ENCODE measurements at places on chromosomes 2 and 18.

DNA sequence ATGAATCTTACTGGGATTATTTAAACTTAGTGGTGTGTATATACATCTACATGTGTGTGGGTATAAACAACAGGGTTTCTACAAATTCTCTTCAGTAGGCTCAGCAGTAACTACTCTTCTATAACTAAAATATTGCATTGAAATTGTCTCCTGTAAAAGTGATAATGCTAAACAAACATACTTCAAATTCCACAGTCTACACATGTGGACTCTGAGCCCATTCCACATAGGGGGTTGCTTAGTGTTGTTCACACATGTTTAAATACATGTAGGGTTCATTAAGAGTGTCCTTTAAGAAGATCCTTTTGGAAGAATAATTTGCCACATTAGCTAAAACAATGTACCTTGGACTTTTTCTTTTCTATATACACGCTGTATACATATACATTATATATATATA is 152.8 kb upstream of the VRK2 start:
- no peak for DNase-seq

- DNase-seq: no peak
These were observed 146.3 kb upstream of the LMAN1 start for GRCh38 chr18:59505356-59505755.

DNA sequence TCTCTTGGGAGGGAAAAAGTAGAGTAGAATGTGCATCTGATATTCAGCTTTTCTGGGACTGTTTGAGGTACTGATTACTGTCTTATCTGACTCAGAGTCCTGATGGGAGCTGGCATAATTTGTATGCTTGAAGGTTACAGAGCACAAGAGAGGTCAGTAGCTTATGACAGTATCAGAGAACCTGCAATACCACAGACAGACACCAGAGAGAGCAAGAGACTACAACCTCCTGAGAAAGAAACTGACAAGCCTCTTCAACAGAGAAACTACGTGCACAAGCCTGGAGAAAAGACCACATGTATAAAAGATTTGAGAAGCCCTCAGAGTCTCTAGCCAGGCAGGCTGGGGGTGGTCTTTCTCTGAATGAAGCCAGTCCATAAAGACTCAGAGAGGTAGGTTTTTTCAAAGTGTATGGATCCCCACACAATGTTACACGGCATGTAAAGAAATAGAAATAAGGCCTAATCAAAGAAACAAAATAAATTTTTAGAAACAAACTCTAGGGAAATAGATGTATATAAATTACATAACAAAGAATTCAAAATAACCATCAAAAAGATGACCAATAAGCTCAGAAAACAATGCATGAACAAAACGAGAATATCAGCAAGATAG is 568.3 kb downstream of the LRRTM4 start:
- DNase-seq: no peak

- DNase-seq: no peak
These were observed 72.2 kb downstream of the CRIM1 start for GRCh38 chr2:36427790-36428243.

GRCh38 chr2:232568161-232568560 is 17.7 kb downstream of the EIF4E2 start:
- no peak for DNase-seq

DNA sequence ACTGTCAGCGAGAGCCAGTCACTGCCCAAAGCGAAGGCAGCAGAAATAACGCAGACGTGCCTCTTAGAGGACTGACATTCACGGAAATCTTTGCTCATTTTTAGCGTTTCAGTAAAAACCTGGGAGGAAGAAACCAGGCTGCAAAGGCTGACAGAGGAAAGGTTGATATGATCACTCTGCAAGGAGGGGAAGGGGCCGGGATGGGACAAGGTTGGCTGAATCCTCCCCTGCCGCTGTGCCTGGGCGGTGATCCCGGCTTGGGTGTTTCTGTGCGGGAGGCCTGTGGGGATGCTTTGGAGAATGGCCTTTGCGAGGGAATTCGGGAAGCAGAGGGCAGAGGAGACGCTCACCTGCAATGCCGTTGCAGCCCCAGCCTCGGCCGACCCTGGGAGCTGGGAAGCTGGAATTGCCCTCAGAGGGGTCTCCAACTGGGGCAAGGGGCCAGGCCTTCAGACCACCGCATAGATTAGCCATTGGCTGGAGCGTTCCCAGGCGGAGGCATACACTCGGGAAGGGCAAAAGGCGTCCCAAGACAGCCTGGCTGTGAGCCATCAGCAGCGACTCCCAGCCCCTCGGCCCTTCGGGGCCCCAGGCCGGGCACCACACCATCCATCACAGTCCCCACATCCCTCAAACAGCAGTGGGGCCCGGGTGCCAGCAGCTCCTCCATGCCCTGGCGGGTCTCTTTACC is 111.7 kb upstream of the GPC1 start:
- DNase-seq: no peak

DNA sequence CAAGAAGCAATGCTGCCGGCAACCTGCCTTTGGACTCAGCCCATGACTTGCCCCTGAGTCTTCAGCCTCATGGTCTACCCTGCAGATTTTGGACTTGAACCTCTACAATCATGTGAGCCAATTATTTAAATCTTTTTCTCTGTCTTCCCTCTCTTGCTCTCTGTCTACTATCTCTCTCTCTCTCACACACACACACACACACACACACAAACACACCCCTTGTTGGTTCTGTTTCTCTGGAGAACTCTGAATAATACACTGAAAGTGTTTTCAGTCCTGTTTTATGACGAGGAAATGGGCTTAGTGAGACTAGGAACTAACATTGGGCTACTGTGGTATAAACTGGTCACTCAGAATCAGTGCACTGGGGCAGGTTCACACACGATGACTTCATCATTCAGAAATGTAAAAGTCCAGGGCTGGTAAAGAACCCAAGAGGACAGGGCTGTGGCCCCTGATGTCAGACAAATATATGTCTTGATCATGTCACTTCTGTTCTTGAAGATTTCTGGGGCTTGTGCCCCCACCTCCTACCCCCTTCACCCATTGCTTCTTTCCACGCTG is 266.1 kb upstream of the SIX2 start:
- DNase-seq: no peak
